Astrocyte of the spinal cord (primary cell): ENCODE measurements at places on chromosomes 2 and 18.

- DNase-seq: no peak
These were observed 60.3 kb upstream of the REL start for GRCh38 chr2:60821133-60821469.

GRCh38 chr18:64436111-64436510, 287.2 kb upstream of the LINC00305 start:
- no peak for DNase-seq

DNA sequence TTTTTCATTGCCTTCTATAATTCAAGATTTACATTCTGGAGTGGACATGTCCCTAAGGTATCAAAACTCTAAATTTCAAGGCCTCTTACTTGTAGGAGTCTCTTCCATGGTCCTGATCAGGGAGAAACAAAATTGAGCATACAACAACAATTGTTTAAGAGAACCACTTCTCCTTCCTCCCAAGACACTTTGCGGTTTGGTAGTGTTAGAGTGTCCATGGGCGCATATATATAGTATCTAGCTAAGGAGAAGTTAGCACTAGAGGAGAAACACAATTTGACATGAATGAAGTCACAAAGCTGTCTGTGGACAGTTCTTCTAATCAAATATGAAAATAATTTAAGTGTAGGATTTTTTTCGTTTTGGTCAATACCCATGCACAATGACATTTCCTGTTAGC, 349.1 kb upstream of the MAP2 start:
- DNase-seq: no peak

DNA sequence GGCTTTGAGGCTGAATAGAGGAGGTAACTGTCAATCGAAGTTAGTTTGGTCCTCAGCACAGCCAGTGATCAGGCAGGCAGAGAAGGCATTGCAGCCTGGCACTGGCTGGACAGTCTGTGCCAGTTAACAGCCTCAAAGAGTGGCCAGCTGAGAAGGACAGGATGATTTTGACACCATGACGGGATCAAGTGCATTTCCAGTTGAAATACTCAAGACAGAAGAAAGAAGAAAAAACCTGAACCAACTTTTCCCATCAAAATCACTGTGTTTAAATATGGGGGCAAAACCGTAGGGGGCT, 96.7 kb upstream of the ZCCHC2 start:
- no peak for DNase-seq

DNA sequence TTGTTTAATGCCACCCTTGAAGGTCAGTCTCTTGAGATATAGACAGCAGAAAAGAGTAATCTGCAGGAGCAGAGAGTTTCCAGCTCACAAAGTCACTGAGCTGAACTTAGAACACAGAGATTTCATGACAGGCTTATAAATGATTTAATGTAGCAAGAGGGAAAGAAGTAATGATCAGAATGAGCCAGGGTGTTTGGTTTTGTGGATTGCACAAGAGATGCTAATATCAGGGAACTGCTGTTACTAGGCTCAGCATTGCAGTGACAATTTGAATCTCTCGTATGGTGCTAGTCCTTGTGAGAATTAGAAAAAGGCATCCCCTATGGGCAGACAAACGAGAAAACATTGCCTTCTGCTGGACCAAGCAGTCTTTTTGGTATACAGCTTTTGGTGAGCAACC, 61.7 kb upstream of the ITGB6 start:
- DNase-seq: no peak

- DNase-seq: no peak
These were observed 39.5 kb downstream of the INPP4A start for GRCh38 chr2:98484121-98484557.

GRCh38 chr18:24734058-24734457, 273.6 kb downstream of the HRH4 start:
- no peak for DNase-seq

DNA sequence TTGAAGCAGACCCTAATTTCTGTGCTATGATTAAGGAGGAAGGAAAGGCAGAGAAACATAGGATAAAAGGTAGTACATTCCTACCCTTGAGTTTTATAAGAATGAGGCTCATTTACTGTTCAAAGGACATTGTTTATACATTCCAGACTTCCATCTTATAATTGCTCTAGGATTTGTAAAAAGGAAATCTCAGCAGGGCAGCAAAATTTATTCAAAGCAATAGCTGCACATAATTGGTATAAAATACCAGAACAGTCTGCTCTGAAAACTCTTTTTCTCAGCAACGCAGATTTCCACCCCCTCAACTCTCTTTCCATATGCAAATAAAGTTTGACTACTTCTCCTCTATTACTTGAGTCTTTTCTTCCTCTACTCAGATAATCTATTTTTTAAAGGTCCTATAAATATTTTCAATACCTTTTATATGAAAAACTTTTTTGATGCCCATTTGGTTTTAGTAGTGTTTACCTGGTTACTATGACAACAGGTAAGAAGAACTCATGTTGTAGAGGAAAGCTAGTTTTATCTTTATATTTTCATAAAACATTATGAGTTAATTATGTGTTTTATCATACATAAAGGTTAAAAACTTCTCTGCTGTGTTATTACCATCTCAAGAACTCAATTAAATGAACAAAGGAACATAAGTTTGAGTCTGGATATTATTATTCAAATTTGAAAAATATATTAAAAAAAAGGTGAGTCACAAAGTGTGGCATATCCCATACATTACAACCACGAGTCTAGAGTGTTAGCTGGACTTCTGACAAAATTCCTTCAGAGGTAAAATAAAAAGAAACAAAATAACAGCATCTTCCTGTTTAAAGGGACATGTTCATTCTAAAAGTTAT, 19.9 kb downstream of the RBMS1 start:
- DNase-seq: no peak

DNA sequence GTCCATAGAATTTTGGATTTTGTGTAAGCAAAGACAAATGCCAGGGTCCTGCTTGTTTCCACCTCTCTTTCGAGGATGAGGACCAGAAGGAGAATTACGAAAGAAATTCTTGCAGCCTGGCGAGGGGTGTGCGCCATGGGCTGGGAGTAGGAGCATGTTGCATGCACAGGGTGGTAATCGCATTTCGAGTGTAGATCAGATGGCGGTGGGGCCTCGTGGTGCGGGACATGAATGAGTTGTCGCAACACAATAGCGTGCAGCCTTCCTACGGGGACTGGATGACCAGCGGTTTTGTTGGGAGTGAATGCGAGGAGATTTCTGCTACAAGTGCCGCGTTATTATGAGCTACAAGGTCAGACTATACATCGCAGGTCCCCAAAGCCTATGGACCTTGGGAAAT, 4.2 kb upstream of the EN1 start:
- no peak for DNase-seq

DNA sequence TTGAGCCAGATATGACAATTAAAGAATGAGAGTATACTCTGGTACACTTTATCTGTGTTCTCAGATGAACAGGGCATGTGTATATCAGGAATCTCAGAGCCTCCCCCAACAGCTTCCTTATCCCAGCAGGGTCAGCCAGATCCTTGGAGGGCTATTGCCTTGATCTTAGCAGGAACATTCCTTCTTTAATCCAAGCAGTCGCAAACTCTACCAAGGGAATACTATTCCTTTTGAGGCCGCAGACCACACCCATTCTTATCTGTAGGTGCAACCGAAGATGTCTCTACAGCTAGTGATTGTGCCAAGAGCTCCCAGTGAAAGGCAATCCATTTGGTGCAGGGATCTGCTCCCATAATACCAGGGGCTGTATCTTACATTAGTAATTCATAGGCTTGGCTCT, 118.3 kb upstream of the DOK6 start:
- no peak for DNase-seq

DNA sequence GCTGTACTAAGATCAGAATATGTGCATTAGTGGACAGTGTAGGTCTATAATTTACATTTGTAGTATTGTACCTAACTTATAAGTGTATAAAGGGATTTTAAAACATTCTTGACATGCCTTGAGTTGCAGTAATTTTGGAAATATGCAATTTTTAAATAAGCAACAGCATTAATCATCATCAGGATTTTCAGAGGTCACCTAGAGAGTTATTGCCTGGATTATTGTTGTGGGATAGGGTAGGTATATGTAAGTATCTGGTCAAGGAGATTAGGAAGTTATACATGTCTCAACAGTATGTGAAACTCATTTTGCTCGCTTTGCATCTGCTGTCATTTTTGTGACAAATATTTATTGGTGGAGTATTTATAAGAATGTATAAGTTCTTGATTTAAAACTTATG, 184.2 kb downstream of the WDR7 start:
- DNase-seq: no peak

- DNase-seq: no peak
These were observed 202.5 kb downstream of the CTNNA2 start for GRCh38 chr2:79715338-79715737.

GRCh38 chr2:37549598-37549997, 121.8 kb downstream of the CDC42EP3 start:
- DNase-seq: no peak

DNA sequence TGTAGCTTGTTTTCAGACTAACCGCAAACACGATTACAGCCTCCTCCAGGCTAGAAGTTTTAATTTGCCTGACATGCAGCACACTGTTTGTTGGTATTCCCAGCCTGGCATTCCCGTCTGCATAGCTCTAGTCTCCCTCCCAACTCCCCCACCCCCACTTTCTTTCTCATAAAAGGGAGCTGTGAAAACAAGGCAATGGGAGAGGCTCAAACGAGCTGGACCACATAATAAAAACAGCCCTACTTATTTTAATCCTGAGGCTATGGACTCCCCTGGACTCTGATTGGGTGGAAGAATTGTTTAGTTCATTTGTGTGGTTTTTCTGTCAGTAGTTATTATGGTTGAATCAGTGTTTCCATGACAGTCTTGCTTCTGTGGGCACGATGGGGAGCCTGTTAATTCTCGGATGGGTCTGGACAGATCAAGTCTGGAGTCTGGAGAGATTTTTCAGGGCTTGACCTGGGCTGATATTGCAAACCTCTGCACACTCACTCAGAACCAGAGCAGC, 1.2 kb downstream of the STON1 start:
- peak; percentile 91 for DNase-seq

DNA sequence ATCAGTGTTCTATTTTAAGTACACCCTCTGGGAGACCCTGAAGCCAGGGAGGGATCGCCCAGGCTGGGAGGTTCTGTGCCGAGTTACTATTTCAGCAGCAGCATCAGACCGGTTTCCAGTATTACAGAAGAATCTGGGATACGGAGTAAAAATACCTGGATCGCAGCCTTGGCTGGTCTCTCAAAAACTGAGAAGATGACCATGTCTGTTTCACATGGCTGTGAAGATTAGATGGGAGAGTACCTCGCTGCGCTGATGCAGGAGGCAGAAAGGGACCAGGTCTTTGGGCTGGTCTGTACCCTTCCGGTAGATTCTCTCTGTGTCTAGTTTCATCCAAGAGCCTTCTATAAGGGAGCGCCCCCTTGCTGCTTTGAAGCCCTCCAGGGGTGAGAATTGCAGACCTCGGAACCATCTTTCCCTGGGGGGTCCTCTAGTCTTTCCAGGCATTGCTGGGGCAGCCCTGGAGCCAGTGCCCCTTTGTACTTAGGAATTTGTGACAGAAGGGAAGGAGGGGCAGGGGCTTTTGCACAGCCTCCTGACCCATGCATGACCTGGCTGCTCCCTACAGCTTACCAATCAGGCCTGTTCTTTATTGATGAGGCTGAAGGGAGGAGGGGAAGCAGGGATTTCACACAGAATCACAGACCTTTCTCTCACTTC, 56.3 kb upstream of the MAPRE3 start:
- no peak for DNase-seq

DNA sequence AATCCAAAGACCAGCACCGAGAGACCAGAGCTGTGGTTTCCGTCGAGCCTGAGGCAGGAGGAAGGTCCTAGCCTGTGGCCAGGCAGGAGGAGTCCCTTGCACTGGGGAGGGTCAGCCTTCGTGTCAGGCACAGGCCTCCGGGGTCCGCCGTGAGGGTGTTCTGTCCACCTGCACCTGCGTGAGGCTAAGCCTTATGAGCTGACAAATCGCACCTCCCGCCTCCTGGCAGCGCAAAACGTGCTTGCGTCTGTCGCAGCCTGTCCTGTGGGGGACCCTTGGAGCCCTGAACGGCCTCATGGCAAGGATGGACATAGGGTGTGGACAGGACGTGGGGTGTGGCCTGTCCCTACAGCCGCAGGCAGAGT, 73.3 kb downstream of the KCNG2 start:
- no peak for DNase-seq

DNA sequence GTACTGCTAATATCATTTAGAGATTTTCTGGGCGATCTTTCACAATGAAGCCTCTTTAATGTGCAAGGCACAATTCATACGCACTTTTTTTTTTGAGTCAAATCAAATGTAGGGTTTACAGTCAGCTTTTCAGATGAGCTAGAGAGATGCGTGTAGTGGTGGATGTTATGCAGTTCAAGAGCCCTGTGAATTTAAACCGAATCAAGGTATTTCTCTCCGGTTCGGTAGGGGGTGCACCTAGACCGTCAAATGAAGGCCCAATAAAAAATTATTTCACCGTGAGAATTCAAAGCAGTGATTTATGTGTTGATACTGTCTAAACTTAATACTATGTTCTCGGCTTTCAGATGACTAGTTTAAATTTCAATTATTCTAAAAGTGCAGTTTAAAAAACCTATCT, 1.1 kb downstream of the PTH2R start:
- DNase-seq: peak; percentile 16

DNA sequence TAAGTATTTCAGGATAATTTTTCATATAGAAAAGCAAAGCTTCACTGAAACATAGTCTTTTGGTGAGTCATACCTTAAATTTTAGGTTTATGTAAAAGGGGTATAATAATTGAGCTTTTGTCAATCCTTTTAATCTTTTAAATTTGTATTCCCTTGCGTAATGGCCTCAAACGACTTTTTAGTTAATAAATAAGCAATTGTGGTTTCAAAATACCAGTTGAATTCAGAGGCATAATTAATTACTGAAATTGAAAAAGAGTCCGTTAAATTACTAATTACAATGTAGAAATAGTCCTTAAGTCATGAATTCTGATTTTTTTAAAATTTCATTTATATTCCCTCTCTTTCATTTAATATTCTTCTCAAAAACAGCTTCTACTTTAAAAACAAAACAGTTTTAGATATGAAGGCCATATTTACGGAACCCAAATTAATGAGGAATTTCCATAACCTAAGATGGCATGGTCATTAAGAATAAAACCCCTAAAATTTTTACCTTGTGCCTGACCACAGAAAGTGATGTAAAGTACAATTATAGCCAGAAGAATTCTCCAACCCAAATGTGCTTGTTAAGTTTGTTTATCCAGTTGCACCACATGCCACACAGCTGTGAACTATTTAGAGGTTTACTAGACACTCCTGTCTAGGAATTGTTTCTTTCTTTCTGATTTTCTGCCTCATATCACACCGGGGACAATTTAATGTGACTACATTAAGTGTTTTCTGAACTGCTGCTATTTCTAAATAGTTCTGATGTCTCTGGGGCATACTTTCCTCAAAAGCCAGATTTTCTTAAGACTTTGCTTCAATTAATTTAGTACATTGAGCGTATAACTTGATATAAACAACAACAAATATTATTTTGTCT, 60.7 kb upstream of the ITGA4 start:
- DNase-seq: peak; percentile 24

- peak; percentile 49 for DNase-seq
These were observed 76.5 kb upstream of the EPB41L3 start for GRCh38 chr18:5620289-5620688.
